ENCODE measurements at places on chromosomes 7 and 10.

DNA sequence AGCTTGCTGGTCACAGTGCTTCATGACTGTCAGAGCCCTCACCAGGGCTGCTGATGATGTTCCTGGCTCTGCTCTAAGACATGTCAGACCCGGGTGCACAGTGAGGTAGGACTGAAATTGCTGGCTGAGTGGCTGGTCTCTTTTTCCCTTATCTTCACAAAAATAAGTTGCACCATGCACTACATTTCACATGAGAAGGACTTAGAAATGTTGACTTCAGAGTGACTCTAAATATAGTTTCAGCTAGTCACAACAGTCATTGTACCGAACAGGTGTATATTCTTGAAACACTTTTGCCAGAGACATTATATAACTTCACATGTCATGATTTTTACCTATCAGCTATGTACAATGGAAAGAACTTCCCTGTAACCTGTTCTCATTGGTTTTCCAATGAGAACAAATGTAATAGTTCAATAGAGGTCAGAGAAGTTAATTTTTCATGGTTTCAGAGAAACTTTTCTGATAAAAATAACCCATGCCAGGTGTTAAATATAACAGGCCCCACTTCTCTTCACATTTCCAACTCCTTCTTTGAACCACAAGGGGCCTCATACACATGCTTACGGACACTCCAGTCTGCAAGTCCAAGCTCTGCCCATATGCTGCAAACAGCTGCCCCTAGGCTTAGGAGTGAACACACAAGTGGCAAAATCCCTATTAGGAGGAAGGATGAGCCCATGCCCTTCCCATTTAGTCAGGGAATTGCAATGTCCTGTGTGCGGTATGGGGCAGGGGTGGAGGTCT, 115.6 kb downstream of the CDK6 start:
- no peak for DNase-seq

GRCh38 chr10:127196282-127197153, at the start of gene INSYN2A:
Gene INSYN2A (minus strand): TSS chr10:127196591. CDS start chr10:127176395, 20,196 bp downstream.
- no peak for DNase-seq

DNA sequence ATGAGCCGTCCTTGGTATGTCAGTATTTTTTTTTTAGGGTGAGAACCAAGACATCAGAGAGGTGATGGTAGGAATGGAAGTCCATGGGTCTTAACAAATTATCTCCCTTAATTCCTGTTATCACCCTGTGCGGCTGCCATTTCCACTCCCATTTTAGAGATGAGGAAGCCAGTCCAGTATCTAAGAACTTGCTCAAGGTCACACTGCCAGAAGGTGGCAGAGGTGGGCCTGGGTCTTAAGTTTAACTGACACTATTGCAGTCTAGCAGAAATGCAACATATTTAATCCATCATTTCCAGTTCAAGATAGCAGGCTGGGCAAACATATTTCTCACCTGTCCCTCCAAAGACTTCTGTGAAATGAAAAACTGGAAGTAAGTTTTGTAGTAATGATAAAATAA, 108.3 kb downstream of the GLI3 start:
- DNase-seq: no peak

DNA sequence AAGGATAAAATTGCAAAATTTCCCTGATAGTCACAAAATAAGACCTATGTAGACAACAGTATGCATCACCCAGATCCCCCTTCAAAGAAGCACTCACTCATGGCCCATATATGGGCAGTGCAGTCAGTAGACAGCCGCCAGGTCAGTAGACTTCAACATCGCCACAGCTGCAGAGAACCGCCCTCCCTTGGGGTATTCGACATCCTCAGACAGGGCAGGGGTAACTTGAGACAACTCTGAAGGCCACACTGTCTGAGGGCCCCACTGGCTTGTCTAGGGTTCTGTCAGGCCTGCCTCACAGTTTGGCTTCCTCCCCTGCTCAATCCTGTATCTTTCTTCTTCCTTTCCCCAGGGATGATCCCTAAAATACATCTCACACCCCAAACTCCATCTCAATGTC, 172.3 kb downstream of the IMMP2L start:
- no peak for DNase-seq

GRCh38 chr10:103021900-103022293, 103.8 kb downstream of the CNNM2 start:
- no peak for DNase-seq

GRCh38 chr7:36368496-36368895, 21.2 kb upstream of the ANLN start:
- no peak for DNase-seq

GRCh38 chr7:103469095-103469948, 23.3 kb upstream of the SLC26A5 start:
- DNase-seq: no peak

GRCh38 chr10:19937989-19938388, 121.8 kb downstream of the PLXDC2 start:
- peak; percentile 6 for DNase-seq

DNA sequence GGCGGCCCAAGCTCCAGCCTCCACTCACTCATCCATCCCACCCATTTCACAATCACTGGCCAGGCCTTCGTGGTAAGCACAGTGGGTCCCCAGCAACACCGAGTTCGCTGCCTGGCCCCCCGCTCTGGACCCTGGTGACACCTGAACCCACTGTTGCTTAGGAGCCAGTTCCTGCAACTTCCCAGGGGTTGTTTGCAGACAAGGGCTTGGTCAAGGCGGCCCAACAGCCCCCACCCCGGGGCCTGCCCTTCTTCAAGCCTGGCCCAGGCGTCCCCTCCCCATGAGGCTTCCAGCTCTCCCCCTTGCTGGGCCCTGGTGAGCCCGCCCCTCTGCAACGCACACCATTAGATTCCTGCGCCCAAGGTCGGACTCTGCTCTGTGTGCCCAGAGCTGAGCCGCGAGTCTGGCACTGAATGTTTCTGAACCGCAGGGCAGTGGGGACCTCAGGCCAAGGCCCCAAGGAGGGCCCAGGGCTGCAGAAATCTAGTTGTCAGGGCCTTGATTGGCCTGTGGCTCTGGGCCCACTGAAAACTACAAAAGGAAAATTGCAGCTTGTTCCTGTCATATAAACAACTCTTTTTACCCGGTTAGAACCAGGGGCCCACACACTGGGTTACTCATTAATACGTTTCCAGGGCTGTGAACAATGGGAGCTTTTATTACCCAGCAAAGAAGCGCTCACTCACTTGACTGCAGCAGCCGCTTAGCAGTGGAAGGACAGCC, 2.1 kb upstream of the COX19 start:
- DNase-seq: no peak

- DNase-seq: no peak
These were observed 1037.0 kb downstream of the CNTNAP2 start for GRCh38 chr7:147153571-147153970.

GRCh38 chr7:17772581-17773288, 167.6 kb downstream of the SNX13 start:
- DNase-seq: no peak

GRCh38 chr7:79598351-79598750, 144.9 kb upstream of the MAGI2 start:
- no peak for DNase-seq

- DNase-seq: no peak
These were observed 35.6 kb upstream of the GRB10 start for GRCh38 chr7:50818324-50818723.

- no peak for DNase-seq
These were observed 46.2 kb downstream of the WDR11 start for GRCh38 chr10:120897343-120897742.

DNA sequence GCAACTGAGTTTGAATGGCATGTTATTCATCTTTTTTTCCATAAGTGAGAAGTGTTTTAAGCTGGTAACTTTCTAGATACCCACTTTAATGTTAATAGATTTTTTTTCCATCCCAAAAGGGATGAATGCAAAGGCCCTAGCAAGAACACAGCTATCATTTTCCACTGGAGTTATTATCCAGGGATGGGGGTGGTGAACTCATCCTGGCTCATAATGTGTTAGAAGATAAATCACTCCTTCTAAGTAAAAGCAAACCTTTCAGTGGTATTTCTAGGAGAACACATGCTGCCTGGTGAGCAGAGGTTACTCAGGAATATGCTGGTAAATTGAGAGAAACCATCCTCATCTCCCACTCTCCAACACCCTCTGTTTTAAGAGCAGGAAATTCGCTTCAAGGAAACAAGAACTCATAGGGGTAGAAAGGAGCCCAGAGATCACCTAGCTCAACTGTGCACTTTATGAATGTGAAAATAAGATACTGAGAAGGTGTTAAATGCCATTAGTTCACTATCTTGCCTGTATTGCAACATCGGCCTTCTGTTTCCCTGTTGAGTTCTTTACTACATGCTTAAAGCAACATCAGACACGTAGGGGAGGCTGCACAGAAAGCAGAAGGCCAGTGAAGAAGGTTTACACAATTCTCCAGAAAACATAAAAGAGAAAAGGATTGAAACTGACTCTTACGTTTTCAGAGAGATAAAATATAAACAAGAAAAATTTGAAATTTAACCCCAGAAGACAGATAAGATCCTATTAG, 264.0 kb upstream of the PRKCQ start:
- no peak for DNase-seq

DNA sequence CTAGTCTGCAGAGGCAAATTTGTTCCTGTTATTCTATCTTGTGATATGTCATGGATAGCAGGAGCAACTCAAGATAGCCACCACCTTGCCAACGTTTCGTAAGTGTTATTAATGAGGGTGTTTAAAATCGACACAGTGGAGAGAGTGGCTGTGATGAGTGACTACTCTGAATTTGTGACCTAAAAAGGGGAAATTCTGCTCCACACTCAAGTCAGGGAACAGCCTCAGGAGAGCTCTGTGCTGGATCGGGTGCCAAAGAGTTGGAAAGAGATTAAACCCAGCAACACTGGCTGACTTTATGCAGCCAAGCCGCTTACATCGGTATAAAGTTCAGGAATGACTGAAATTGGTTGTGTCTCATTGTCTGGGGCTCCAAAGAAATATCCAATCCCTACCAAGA, 9.5 kb downstream of the TACC2 start:
- no peak for DNase-seq

- DNase-seq: no peak
These were observed 251.4 kb upstream of the HABP2 start for GRCh38 chr10:113301342-113301984.

DNA sequence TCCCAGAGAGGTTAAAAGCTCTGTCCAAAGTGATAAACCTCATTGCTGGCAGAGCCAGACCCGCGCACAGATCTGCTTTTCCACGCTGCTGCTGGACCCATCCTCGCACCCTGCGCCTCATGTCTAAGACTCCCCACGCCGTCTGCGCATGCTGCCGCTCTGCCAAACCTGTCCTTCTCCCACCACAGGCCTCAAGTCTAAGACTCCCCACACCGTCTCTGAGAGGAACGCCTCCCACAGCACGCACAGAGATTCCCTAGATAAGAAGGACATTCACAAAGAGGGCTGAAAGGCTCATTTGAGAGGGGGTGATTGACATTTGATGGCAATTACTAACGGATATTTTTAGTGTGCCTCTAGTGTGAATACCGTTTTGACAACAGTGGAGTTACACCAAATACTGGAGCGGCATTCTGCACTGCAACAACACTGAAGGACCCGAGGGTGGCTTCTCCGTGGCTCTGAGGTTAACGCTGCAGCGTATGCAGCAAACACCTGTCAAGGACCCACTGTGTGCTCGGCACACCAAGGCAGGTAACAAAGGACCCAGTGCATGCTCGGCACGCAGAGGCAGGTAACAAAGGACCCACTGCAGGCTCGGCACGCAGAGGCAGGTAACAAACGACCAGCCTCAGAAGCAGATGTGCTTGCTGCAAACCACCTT, 231.4 kb downstream of the DNAJB6 start:
- DNase-seq: no peak

DNA sequence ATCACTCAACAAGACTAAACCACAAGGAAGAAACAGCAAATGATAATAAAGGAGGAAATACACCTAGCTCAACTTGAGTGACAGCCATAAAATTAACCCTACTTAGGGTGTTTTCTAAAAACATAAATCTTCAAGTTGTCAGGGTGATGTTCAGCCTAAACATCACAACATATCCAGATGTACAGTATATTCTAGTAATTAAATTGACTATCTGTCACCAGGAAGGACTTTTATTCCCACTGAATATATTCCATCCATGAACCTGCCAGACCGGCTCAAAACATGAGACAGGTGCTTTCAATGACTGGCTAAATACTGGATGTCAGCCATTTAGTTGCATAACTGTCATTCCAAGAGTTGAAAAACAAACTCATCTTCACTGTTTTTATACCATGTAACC, 298.1 kb upstream of the NEBL start:
- DNase-seq: no peak

- DNase-seq: no peak
These were observed 276.3 kb downstream of the TFEC start for GRCh38 chr7:115754226-115754625.

DNA sequence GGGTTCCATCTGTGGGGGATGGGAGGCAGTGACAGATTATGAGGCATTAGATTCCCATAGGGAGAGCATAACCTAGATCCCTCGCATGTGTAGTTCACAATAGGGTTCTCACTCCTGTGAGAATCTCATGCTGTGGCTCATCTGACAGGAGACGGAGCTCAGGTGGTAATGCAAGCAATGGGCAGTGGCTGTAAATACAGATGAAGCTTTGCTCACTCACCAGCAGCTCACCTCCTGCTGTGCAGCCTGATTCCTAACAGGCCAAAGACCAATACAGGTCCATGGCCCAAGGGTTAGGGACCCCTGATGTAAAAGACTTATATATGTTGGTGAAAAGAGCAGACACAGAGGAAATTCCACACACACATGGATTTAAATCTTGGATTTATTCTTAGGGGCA, 370.2 kb downstream of the NRG3 start:
- no peak for DNase-seq

DNA sequence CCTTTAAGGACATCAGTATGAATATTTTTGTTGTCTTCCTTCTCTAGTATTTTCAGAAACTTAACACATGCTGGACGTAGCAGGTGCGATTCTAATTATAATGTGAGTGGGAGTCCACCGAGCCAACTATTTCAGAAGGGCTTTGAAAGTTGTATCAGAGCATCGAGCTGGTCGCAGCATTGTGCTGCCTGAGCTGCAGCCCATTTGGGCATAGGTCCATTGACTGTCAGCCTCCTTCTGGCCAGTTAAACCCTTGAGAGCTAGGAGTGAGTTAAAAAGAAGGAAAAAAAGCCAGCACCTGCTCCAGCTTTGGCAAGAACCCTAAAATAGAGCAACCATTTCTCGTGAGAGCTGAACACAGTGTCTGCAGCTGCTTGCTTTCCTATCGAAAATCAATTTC, 47.8 kb downstream of the SLC35G1 start:
- no peak for DNase-seq

DNA sequence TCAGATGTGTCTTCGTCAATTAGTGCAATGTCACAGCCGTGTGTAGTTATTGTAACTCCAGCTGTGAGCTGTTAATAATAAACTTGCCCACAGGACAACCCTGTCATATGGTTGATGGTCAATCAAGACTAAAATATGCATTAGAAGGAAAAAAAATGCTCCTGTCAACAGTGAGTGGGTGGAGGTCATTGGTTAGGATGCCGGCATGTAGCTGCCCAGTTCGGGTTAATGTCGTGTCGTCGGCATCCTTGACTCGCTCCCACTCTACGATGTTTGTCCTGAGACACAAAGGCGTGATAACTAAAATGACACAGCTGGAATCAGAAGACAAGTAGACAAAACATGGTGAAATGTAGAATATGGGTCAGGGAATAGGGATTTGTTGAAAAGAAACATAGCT, 442.8 kb upstream of the NPVF start:
- no peak for DNase-seq

All from NT2/D1 (cell line).